Mesenteric fat pad (tissue), 1 donor: ENCODE measurements at places on chromosomes 5 and 9. TPM values are rescaled to one million over a fixed set of nuclear protein-coding genes. Genes with fewer than 3 reads are reported as not detected.

- DNase-seq: no peak
These were observed 152.2 kb downstream of the ARHGAP26 start for GRCh38 chr5:142922223-142922952.

GRCh38 chr5:96716007-96716406 is 53.8 kb downstream of the CAST start:
- no peak for DNase-seq

Gene PCDHGB4
- 3.2 TPM for total RNA-seq

Gene IFNA21
- total RNA-seq: not detected

- DNase-seq: no peak
These were observed 37.5 kb upstream of the CCNG1 start for GRCh38 chr5:163399923-163400322.

DNA sequence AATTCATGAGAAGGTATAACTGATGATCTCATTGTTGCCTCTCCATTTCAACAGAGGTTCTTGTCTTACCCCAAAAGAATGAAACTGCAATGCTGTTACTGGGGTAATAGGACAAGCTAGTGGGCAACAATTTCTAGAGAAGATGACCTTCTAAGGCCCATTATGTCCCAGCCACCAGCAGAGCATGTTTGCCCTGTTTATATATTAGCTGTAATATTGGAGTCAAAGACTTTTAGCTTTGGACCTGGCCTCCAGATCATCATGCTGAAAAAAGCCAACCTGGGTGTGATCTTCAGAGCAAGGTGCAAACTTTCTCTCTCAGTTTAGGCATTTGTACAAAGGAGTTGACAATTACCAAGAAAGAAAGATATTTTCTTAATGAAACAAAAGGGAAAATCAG is 3.4 kb downstream of the ALDOB start:
- DNase-seq: no peak

Gene PLAC8L1
- 1.5 TPM for total RNA-seq

GRCh38 chr9:131580358-131580757 is 35.0 kb downstream of the PRRT1B start:
- DNase-seq: no peak

GRCh38 chr5:158755986-158756385 is 343.7 kb downstream of the EBF1 start:
- DNase-seq: no peak

- DNase-seq: no peak
These were observed 172.0 kb downstream of the NSG2 start for GRCh38 chr5:174217527-174217926.

Gene NRG2
- 5.7 TPM for total RNA-seq

- no peak for DNase-seq
These were observed 295.9 kb downstream of the NFIB start for GRCh38 chr9:14018081-14018480.

Gene MARCHF6
- total RNA-seq: 131 TPM

DNA sequence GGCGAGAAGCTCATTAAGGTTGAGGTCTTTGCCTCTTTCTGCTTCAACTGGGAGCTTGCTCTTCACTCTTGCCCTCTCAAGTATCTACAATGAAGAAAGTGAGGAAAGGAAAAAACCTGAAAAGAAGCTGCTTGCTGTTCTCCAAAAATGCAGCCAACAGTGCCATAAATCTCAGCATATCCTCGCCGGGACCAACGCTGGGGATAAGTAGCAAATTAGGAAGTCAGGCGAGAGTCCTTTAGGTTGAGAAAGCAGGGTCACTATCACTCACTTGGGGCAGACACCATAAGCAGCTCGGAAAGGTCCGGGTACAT is 399 bp downstream of the NUP155 start:
- no peak for DNase-seq
